A549 treated with ZK216348 at 1 μM for 4 hours (cell line): ENCODE measurements at places on chromosomes 3 and 15. TPM values are rescaled to one million over a fixed set of nuclear protein-coding genes. Genes with fewer than 3 reads are reported as not detected.

MESP2 gene
- 0.44 to 0.95 TPM (median 0.65 TPM) in 4 of 5 replicates, not detected in the other for total RNA-seq

CHRD gene
- total RNA-seq = 0.07 to 0.42 TPM (median 0.15 TPM) in 5 replicates

UACA gene
- 33.8 to 50.1 TPM (median 48.1 TPM) in 5 replicates for total RNA-seq

SMAD6 gene
- 15.1 to 29.1 TPM (median 25.0 TPM) in 5 replicates for total RNA-seq

SKOR1 gene
- 0.05 to 0.08 TPM (median 0.06 TPM) in 4 of 5 replicates, not detected in the other for total RNA-seq

SUMF1 gene
- total RNA-seq = 17.9 to 22.2 TPM (median 18.4 TPM) in 5 replicates
